ENCODE measurements at places on chromosomes 3 and 15. TPM values are rescaled to one million over a fixed set of nuclear protein-coding genes. Genes with fewer than 3 reads are reported as not detected.
A peak's percentile ranks its signal among the peaks of the same experiment; 100 is the strongest.

DNA sequence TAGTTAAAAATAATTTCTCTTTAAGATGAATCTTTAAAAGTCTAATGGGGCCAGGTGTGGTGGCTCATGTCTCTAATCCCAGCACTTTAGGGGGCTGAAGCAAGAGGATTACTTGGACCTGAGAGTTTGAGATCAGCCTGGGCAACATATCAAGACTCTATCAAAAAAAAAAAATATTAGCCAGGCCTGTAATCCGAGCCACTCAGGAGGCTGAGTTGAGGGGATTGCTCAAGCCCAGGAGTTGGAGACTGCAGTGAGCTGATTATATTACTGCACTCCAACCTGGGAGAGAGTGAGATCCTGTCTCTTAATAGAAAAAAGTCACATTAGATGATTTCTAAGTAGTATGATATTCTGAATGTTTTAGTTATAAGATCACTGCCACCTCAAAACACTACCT lies 322.0 kb upstream of the MANF start:
- DNase-seq: no peak

GRCh38 chr15:52085299-52085698 lies 27.3 kb downstream of the BCL2L10 start:
- no peak for DNase-seq

- no peak for DNase-seq
Observed at GRCh38 chr15:89401631-89402517, 67.2 kb upstream of the POLG start.

DNA sequence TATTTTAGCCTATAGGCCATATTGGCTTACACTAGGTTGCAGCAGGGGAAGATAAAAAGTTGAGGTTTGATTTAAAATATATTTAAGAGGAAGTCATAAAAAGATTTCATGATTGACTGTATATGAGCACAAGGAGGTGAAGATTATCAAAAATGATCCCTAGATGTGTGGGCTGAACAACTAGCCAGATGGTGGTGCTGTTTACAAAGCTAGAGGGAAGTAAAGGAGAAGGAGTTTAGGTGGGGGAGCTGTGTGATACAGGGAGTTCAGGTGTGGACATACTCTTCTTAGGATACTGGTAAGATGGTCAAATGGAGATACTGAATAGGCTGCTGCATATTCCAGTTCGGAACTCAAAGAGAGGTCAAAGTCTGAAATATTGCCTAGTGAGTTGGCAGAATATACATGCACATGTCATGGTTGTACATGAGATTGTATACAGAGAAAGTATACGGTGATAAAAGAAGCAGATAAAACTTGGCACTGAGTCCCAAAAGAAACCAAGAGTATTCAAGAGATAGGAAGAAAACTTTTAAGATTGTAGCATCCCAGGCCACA lies 727.8 kb downstream of the NLGN1 start:
- no peak for DNase-seq

DNA sequence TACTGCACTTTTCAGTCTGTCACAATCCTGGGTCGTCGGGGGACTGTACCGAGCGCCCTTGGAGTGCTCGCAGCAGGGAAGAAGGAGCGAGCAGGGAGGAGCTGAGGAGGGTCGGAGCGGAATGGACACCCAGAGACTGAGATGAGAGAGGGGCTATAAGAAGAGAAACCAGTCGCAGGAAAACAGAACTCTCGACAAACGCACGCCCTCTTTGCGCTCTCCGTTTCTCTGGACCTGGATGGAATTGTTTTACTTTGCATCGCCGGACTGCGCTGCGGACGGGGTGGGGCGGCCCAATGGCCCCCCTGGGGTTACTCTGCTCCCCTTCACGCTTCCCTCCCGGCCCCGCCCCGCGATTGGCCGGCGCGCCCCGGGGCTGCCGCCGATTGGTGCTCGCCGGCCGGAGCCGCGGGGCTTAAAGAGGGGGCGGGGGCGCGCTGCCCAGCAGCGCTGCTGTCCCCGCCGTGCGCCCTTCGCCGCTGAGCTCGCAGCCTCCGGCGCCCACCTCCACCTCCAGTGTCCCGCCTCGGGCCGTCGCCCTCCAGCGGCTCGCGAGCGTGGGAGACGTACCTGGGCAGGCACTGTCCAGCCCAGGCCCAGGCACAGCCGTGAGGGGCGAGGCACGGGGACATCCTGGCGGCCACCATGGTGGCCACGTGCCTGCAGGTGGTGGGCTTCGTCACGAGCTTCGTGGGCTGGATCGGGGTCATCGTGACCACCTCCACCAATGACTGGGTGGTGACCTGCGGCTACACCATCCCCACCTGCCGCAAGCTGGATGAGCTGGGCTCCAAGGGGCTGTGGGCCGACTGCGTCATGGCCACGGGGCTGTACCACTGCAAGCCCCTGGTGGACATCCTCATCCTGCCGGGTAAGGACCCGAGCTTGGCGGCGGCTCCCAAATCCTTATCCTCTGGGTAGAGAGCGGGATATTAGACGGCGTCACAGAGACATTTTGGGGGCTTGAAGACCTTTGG lies at the start of gene CLDN11:
CLDN11 (plus strand) TSS at position 447 of the 977 bp plus-strand sequence; CDS start at position 646, 199 bp downstream.
- DNase-seq: peak; percentile 11

DNA sequence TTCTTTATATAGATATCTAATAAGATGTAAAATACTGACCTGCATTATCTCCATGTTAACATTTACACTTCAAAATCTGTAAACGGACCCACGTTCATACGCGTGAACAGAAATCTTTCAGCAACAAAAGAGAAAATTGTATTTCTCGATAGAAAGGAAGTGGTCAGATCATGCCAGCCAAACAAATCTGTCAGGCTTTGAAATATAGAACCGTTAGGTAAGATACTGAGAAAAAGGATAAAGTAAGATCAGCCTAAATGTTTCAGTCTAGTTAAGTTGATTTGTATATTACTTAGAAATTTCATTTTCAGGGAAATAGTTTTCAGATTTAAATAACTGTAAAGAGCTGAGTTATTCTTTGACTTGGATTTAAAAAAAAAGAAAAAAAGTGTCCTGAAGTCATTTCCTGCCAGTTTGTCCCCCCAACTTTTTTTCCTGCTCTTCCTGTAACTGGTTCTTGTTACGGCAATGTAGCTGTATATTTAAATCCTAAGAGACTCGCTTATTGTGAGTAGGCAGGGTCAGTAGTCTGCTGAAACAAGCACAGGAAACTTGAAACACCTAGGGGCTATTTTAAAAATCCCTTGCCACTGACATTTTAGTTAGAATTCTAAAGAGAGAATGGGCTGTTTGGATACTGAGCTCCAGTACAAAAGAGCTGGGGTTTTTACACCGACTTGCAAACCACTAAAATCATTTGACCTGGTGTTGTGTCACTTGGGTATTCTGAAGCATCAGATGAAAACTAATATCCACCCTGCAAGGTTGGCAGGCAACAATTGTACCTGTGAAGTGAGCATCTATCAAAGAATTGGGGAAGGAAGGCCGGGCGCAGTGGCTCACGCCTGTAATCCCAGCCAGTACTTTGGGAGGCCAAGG lies 237.5 kb downstream of the UBE2E2 start:
- DNase-seq: no peak

- DNase-seq: no peak
Observed at GRCh38 chr3:189587664-189588040, 43.5 kb upstream of the TP63 start.

GRCh38 chr3:1348547-1348946 lies 255.7 kb downstream of the CNTN6 start:
- DNase-seq: no peak

DNA sequence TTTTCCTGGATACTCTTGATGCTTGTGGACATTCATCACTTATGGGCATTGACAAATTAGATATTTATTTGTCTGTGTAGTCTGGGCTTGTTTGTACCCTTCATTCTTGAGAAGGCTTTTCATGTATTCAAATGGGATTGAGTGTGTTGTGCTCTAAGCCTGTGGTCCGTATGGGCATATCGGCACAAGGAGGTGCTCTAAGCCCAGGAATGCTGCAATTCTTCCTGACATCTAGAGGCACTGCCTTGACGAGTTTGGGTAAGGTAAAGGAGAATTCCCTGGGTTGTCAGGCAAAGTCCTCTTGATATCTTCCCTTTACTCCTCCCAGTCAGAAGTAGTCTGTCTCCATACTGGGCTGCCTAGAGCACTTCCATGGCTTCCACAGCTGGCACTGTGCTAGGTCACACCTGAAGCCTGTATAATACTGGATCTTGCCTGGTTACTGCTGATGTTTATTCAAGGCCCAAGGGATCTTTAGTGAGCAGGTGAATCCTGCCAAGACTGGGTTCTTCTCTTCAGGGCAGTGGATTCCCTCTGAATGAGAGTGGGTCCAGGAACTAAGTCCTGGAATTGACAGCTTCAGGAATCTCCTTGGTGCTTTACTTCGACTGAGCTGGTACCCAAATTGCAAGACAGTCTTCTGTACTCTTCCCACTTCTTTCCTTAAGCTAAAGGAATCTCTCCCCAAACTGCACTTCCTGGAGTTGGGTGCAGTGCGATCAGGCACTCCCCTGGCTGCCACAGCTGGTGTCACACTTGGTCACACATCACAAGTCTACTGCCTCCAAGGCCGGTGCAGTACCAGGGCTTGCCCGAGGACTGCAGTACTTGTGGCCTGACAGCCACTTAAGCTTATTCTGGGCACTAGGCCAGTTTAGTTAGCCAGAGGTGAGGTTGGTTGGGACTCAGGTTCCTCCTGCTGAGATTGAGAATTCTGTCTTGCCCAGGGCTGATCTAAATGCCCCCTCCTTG lies 46.0 kb downstream of the GALK2 start:
- no peak for DNase-seq

DNA sequence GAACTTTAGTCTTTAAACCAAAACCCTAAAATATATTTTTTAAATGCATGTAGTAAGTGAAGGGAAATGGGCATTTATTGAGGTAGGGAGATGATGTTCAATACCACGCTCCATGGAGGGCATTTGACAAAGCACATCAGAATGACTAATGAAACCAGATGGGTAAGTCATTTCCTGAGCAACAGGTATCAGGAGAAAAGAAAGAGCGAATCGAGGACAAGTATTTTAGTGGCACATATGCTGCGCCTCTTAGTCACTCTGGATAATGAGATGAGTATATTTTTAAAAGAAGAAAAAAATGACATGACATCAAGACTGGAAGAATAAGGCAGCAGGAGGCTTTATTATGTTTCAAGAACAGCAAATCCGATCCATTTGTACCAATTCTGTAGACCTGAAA lies 129.0 kb upstream of the ARHGEF3 start:
- peak; percentile 35 for DNase-seq

- DNase-seq: no peak
Observed at GRCh38 chr15:60735559-60736047, 256.7 kb upstream of the ICE2 start.

DNA sequence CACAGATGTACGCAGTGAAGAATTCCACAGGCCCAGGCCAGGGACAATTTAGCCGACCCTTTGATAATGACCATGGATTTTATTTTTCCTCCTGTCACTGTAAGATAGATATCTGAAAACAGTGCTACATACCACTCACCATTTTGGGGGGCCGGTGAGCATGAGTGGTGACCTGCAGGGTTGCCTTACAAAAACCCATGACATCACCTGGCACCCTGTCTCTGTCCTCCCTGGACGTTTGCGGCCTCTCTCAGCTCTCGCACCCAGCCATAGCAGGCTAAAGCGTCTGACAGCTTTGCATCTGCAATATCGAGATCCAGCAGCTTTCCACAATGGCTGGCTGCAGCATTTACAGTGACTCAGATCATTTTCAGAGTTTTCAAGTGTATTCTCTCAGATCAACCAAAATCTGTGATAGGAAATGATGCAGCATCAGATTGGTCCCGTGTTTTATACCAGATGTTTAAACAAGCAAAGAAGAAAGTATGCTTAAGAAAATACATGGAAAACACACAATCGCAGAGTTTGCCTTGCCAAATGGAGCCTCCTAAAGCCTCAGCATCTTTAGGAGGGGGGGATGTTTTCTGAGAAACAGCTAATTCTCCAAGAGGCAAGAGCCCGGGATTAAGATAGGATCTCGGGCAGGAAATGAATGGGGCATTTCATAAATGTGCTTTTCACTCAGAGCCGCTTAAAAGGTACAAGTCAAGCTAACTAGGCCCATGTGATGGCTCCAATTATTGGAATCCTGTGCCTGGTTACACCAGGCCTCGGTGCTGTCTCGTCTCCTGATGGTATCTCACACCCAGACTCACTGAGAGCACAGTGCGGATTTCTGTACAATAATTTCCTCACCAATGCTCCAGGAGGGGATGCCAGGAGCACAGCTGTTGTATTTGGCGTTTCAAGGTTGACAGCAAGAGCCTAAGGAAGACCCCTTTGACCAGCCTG lies 257.3 kb downstream of the XXYLT1 start:
- DNase-seq: no peak

DNA sequence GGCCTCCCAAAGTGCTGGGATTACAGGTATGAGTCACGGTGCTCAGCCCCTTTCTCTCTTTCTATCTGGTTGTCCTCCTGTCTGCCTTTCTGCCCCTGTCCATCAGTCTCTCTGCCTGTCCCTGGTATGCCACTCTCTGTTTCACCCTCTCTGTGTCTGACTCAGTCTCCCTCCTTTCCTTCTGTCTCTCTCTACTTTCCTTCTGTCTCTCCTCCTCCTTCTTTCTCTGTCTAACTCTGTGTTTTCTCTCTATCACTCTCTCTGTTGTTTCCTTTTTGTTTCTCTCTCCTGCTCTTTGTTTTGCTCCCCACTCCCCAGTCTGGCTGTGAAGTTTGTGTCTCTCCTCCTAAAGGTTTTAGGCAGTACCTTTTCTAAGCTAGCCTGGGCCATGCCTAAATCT lies 9.1 kb upstream of the STRA6 start:
- no peak for DNase-seq

GRCh38 chr3:131608741-131609140 lies 106.0 kb upstream of the MRPL3 start:
- DNase-seq: no peak

GRCh38 chr3:115369021-115369420 lies 221.9 kb upstream of the ZBTB20 start:
- no peak for DNase-seq

DNA sequence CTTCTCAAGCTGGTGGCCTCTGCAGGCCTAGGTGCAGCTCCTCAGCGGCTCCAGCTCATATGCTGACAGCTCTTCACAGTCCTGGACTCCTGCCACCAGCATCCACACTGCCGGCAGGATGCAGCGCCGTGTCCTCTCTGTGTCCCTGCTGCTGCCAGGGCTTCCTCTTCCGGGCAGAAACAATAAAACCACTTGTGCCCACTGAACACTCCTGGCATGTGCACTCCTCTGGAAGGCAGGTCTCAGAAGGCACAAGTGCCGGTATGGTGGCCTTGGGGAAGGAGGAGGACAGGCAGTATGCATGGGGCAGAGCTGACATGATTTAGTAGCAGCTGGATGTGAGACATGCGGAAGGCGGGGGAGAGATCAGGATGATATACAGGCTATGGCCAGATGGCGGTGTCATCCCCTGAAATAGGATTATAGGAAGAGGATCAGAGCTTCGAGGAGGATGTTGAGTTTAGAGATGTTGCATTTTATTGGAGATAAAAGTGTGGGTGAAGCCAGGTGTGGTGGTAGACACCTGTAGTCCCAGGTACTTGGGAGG lies 7.5 kb upstream of the MAN2A2 start:
- no peak for DNase-seq

- DNase-seq: no peak
Observed at GRCh38 chr3:186273586-186273985, 88.4 kb downstream of the DGKG start.

- DNase-seq: no peak
Observed at GRCh38 chr3:171976526-171976925, 62.9 kb upstream of the FNDC3B start.

The KBTBD13 gene
- not detected for total RNA-seq

The SNX4 gene
- 25.1 TPM for total RNA-seq

The ROPN1B gene
- not detected for total RNA-seq

The CHST14 gene
- 9.5 TPM for total RNA-seq

The IL5RA gene
- 0.77 TPM for total RNA-seq

The ALPK3 gene
- total RNA-seq: 0.46 TPM

The SMCO1 gene
- not detected for total RNA-seq

The KLHDC8B gene
- total RNA-seq: 3.0 TPM

The STXBP5L gene
- not detected for total RNA-seq

The PRSS50 gene
- total RNA-seq: 0.09 TPM

The DOCK3 gene
- total RNA-seq: 9.7 TPM

The C3orf22 gene
- not detected for total RNA-seq

The C15orf61 gene
- 5.3 TPM for total RNA-seq
